T follicular helper cell (primary cell): ENCODE measurements at places on chromosomes 2 and 18.

DNA sequence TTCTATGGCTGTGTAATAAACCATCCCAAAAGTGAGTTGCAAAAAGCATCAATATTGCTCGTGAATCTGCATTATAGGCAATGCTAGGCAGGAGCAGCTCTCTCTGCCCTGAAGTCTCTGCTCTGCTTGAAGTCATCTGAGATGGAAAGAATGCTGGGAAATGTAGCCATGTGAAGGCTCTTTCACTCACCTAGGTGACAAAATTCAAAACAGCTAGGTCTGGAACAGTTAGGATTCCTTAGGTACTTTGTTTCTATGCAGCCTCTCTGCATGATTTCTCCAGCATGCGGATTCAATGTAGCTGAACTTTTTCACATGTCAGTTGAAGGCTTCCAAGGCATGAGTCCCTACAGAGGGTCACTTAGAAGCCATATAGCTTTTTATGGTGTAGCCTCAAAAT, 1383.7 kb downstream of the LRP1B start:
- no peak for DNase-seq

- no peak for DNase-seq
These were observed 76.5 kb downstream of the RAD51AP2 start for GRCh38 chr2:17441790-17442189.

- no peak for DNase-seq
These were observed 649.4 kb downstream of the BCL11A start for GRCh38 chr2:59903994-59904544.

DNA sequence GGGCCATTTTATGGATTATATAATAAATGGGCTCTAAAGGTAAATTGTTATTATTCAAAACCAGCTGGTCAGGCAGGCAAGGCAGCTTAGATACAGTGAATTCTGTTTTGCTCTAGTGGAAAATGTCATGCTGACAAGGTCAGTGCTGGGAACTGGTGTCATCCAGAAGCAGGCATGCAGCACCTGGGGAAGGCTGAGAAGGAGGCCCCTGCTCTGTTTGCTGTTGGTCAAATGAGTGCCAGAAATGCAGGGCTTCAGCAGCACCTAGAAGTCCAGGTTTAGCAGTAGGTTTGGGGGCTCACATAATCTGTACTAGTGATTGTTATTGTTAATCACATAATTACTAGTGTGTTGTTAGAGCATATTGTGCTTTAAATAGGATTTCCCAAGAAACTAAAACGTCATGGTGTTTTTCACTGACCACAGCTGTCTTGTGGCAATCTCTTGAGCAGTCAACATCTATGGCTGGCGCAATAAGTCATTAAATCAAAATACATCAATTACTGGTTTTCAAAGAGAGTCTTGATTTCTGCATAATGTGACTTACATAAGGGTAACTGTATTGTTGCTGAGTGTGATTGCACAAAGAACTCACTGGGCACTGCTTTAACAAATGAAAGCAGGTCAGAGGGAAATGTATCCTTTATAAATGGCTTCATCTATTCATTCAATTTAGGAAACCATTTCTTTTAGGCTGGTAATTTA, 99.1 kb downstream of the MYO3B start:
- no peak for DNase-seq

DNA sequence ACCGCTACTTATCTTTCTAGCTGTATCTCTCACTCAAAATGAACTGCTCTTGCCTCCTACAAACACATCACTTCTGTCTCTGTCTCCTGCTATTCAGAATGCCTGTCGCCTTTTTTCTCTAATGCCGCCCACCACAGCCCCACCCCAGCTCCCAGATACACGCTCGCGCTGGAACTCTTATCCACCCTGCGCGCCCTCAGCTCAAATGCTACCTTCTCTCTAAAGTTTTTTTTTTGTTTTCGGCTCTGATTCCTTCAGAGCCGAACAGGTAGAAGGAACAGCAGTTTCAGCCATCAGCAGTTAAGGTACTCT, 3.9 kb upstream of the SOS1 start:
- DNase-seq: no peak

- no peak for DNase-seq
These were observed 309.8 kb downstream of the C1D start for GRCh38 chr2:67752969-67753368.

DNA sequence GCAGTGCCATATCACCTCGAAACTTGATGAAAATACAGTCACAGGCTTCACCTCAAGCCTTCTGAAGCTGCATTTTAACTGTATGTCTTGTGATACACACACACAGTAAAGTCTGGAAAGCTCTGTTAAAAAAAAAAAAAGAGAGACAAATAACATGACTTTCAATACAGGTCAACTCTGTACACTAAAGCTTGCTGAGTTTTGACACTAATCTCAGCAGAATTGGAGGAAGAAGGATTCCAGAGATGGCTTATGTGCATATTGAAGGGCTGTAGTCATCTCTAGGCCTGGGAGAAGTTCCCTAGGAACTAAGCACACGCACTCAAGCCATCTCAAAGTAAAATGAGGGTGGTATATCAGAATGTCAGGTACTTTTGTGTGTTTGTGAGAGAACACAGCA, 875.1 kb downstream of the EPHA4 start:
- no peak for DNase-seq

DNA sequence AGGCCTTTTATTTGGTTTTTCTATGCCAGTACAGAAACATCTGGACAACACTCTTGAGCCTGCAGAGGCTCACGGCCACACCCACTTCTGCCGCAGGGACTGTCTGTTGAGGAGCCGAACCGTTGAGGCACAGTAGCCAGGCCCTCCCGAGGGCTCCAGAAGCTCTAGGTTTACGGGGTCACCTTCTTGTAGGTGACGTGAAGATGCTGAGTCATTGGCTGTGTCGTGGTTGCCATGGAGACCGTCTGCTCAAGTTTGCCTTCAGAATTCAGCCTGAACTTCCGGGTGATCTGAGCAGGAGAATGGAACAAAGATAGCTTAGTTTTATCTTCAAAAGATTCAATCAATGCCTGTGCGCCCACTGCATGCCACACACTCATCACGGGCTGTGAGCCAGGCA, 25.9 kb downstream of the BOK start:
- no peak for DNase-seq
